ENCODE measurements at places on chromosomes 5 and 9.
A peak's percentile ranks its signal among the peaks of the same experiment; 100 is the strongest.

GRCh38 chr9:21985964-21986667 lies 8.1 kb downstream of the CDKN2A start:
- DNase-seq, result no peak

GRCh38 chr5:20522905-20523482 lies 535.0 kb upstream of the CDH18 start:
- DNase-seq, result no peak

GRCh38 chr5:154779105-154779504 lies 23.9 kb downstream of the LARP1 start:
- peak; percentile 80 for DNase-seq

GRCh38 chr5:117160391-117160790 lies 585.8 kb upstream of the SEMA6A start:
- no peak for DNase-seq

GRCh38 chr5:170473642-170474041 lies 30.2 kb upstream of the KCNIP1 start:
- DNase-seq, result no peak

GRCh38 chr5:176606032-176606431 lies 3.9 kb downstream of the GPRIN1 start:
- no peak for DNase-seq

GRCh38 chr9:72880821-72881220 lies 72.0 kb downstream of the ALDH1A1 start:
- DNase-seq, result no peak

DNA sequence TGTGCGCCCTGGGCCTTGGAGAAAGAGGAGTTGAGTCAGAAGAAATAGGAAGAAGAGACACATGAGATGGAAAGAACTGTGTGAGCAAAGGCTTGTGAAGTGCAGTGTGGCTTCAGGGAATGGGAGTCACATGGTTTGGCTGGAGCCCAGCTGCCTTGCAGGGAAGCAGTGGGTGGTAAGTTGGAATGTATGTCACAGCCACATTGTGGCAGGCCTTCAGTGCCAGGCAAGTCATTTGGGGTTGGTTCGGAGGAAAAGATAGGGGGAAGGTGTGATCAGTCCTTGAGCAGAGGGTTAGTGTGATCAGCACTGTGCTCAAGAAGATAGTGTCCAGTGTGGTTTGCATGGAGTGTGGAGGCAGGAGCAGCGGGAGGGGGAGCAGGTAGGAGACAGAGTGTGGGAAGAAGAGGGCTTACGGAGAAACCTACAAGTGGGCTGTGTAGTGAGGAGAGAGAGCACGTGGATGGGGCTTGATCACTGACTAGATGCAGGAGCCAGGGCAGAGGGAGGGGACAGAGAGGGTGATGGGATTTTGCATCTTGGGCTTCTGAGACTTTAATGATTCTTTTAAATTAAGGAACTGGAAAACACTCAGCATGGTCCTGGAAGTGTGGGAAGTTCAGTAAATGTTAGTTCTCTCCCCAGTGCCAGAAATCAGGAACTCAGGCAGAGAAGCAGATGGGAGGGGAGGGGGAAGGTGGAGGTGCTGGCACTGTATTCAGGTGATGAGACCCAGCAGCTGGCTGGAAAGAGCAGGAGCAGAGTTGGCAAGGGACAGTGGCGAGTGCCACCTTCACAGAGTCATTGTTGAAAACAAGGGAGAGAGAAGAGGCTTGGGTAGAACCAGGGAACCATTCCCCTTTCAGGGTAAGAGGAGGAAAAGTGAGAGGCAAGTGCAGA lies 46.6 kb downstream of the ARHGAP26 start:
- DNase-seq, result peak; percentile 30

GRCh38 chr5:10420468-10420867 lies 21.2 kb upstream of the ROPN1L start:
- DNase-seq, result no peak

GRCh38 chr9:98943682-98944056 lies at the start of gene COL15A1:
Gene COL15A1, plus strand, starts transcription at chr9:98943907. Its CDS starts 155 bp downstream, at chr9:98944062.
- peak; percentile 29 for DNase-seq

DNA sequence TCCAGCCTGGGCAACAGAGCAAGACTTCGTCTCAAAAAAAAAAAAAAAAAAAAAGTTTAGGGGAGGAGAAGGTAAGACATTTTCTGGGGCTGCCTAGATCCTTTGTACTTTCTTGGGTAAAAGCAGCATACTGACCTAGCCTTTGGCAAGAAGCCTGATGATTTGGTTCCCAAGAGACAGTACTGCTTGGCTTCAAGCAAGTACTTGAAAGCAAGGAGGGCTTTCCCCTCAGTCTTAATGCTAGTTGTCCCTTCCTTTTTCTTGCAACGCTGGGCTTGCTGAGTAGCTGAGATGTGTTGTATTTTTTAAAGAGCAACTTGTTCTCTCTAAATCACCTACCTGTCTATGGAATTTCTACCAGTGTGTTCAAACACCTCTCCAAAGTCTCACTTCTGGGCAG lies 76.2 kb downstream of the INSYN2B start:
- DNase-seq, result peak; percentile 66

DNA sequence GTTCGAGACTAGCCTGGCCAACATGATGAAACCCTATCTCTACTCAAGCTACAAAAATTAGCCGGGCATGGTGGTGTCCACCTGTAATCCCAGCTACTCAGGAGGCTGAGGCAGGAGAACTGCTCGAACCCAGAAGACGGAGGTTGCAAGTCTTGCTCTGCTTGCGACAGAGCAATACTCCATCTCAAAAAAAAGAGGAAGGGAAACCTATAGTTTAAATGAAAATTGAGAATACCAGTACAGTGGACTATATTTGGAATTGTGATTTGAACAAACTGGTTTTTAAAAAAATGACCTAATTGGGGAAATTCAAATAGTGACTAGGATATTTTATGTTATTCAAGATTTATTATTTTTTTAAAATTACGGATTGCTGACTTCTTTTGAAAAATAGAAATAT lies 33.2 kb downstream of the DIAPH1 start:
- DNase-seq, result no peak

DNA sequence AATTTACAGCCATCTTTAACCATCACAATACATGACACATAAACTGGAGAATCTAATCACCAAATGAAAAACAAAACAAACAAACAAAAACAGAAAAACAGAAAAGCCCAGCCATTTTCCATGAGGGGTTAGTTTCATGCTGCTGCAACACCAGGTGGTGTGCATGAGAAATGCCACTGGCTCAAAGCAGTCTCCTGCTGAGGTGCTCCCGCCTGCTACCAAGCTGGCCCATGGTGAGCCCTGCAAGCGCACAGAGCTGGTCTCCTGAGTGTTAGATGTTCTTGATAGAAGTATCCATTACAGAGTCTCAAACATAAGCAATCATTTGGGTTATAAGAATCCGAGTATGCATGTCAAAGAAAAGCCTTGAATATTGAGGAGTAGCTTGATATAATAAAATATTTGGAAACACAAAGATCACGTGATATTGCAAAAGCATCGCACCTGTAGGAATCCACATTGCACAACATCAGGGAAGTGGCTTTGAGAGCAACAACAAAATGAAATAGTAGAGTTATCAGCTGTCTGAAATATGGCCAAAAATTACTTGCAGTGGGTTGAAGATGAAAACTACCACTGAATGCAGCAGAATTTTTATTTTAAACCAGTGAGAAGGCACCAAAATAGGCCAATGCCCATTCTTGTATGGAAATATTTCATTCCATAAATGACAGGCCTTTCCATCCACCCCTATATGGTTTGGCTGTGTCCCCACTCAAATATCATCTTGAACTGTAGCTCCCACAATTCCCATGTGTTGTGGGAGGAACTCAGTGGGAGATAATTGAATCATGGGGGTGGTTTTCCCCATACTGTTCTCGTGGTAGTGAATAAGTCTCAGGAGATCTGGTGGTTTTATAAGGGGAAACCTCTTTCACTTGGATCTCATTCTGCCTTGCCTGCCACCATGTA lies 194.8 kb downstream of the SYK start:
- DNase-seq, result no peak

- DNase-seq, result no peak
Measured at GRCh38 chr5:172612771-172613170, 28.3 kb upstream of the NEURL1B start.

- no peak for DNase-seq
Measured at GRCh38 chr5:156020647-156021046, 306.3 kb upstream of the SGCD start.

DNA sequence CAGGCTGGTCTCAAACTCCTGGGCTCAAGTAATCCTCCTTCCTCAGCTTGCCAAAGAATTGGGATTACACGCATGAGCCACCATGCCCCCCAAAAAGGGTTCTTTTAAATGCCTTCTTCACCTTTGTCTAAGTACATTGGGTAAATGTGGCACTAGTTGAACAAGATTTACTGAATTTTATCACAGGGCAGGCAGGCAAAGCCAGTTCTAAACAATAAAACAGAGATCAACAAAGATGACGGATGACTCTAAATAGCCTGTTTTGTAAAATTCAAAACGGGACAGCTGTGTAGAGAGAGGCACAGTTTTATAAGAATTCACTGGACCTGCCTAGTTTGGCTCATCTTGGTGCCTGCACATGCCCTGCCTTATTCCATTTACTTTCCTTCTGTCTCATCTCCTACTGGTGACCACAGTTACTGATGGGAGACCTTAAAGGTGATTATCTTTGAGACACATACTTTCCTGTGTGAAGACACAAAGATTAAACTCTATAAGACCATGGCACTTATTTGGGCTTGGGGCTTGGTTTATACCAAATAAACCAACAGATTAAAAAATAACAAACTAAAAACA lies 149.6 kb upstream of the DMRT1 start:
- DNase-seq, result no peak

DNA sequence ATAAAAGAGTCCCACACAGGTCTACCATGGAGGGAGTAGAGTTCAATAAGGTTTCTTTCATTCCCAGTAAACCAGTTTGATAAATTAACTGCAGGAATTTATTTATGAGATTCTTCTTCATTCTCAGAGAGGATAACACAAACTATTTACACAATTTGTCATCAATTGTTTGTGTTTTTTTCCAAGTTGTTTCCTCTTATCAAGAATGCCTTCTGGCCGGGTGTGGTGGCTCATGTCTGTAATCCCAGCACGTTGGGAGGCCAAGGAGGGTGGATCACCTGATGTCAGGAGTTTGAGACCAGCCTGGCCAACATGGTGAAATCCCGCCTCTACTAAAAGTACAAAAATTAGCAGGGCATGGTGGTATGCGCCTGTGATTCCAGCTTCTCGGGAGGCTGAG lies 216.7 kb downstream of the MLLT3 start:
- DNase-seq, result no peak

GRCh38 chr9:16003785-16004184 lies 450.9 kb downstream of the CCDC171 start:
- DNase-seq, result no peak
